Fibroblast of lung (primary cell): ENCODE measurements at places on chromosomes 6 and 20. TPM values are rescaled to one million over a fixed set of nuclear protein-coding genes. Genes with fewer than 3 reads are reported as not detected.

The CCN6 gene
- total RNA-seq, result not detected in 2 replicates

The FKBP1C gene
- total RNA-seq, result 0.26 and 0.99 TPM in 2 replicates

The CD83 gene
- total RNA-seq, result 1.3 and 5.0 TPM in 2 replicates

The SSTR4 gene
- not detected in 2 replicates for total RNA-seq

DNA sequence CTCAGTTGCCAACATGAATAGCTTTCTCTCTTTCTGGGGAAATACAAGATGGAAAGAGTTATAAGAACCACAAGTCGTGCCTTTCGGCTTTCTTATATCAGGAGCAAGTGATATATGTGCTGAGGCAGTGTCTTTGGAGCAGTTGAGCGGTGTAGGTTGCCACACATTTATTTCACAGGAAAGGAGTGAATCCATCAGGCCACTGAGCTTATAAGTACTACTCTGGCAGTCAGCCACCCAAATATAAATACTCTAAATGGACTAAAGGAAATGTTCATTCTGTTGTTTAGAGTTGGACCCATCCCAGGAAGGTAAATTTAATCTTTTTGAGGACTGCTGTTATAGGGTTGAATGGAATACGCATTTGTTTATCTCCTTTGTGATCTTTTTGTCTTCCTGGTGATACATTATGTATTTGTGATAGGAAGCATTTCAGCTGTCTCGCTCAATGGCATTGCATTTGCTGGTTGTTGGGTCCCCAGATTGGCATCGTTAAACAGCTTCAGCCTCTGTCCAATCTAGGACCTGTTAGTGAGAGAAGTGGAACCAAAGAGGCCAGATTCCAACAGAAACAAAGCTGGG, 139.7 kb downstream of the SOBP start:
- DNase-seq, result no peak

DNA sequence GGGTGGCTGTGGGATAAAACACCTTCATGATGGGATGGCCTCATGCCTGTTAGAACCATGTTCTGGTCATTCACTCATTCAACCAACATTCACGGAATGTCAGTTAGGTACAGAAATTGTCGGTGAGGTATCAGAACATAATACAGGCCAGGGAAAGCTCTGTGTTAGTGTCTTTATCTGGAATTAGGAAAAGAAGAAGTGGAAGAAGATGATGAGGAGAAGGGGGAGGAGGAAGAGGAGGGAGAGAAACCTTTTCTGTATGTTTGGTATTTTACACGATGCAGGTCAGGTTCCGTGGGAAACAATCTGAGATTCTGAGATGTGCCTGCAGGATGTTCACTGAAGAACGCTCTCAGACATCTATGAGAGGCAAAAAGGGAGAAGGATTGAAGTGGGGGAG, 5.6 kb downstream of the ADTRP start:
- no peak for DNase-seq

GRCh38 chr20:47862574-47863240, 77.4 kb upstream of the SULF2 start:
- DNase-seq, result peak; percentile 33

GRCh38 chr20:59094576-59094975, 52.0 kb upstream of the PRELID3B start:
- no peak for DNase-seq

- DNase-seq, result no peak
Observed at GRCh38 chr6:131070061-131070460, 7.0 kb upstream of the EPB41L2 start.

GRCh38 chr20:51811042-51811355, 8.7 kb upstream of the SALL4 start:
- DNase-seq, result no peak

DNA sequence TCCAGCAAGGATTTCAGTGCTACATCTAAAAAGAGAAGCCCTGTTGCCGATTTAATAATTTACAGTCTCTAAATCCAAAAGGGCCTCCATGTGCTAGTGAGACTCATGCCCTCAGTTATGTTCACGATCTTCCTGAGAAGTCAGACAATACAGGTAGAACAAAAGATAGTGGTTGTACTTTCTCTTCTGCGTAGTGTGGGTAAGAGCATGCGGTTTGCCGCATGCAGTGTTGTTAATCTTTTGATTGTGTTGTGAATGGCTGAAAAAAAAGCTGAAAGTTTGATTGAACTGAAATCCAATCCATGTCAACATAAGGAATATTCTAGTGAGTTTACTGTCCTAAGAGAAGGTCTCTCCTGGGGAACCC, 74.8 kb upstream of the AGPAT4 start:
- no peak for DNase-seq

DNA sequence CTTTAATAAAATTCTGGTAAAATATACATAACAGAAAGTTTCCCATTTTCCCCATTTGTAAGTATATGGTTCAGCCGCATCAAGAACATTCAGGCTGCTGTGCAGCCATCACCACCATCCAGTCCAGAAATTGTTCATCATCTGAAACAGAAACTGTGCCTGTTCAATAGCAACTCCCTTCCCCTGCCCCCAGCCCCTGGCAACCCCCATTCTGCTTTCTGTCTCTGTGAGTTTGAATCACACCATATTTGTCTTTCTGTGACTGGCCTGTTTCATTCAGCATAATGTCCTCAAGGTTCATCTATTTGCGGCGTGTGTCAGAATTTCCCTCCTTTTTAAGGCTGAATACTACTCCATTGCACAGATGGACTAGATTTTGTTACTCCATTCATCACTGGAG, 19.1 kb downstream of the VSTM2L start:
- no peak for DNase-seq

- peak; percentile 76 for DNase-seq
Observed at GRCh38 chr6:33297956-33298772, 578 bp downstream of the RGL2 start.

- peak; percentile 99 for DNase-seq
Observed at GRCh38 chr6:42338744-42339222, 112.9 kb downstream of the TRERF1 start.

DNA sequence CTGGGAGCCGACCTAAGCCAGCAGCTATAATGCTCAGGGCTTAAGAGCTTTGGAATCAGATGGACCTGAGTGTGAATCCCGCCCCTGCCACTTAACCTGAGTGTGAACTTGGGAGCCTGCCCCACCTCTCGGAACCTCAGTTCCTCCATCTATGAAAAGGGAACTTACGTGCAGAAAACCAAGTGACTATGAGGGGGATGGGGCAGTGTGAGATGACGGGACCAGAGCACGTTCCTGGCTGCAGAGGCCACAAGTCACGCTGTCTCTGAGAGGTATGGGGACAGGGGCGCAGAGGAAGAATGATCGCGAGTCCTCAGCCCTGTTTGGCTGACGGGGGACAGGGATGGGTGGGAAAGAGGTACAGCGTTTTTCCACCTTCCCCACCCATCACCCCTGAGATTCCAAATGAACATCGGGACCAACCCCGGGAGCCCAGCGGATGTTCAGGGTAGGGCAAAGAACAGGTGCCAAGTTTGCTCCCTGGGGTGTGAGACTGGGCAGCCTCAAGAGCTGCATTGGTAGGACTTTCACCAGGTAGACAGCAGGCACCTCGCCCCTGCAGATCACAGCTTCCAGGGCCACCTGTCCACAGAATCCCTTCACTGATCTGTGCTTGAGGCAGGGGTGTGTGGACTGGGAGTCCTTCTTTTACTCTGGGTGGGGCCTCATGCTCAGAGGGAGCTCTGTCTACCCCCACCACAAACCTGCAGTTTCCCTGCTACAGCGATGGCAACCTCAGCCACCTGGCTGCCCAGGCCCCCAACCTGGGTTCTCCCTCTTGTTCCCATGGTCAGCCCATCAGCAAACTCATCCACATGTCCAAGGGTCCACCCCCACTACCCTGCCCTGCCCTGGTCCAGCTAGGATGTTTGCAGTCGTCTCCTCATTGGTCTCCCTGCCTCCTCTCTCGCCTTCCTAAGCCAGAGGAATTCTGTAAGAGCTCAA, 85.8 kb downstream of the CEBPB start:
- no peak for DNase-seq

GRCh38 chr20:24589381-24589780, 120.0 kb downstream of the SYNDIG1 start:
- no peak for DNase-seq

GRCh38 chr20:44112889-44113617, 73.9 kb downstream of the JPH2 start:
- no peak for DNase-seq

DNA sequence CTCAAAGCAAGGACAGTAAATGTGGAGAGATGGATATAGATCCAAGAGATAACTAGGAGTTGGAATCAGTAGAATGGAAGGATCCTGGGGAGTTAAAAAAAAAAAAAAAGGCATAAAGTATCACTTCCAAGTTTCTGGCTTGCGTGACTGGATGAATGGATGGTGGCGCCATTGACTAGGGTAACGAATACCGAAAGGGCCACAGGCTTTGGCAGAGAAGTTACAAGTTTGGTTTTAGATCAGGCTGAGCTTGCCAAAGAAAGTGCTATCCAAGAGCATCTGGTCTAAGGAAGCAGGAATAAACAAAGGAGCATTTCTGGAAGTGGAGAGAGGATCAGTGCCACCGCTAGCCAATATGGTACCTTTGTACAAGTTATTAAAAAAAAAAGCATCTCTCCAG, 17.5 kb downstream of the L3MBTL1 start:
- DNase-seq, result no peak
